Activated T-helper 1 cell treated with anti-CD3 and anti-CD28 coated beads, Interleukin-12 subunit alpha, Interleukin-12 subunit beta, Interleukin-2, Interleukin-4 antibody, amounts not matched to agents 30 ng/mL and 10 ng/mL and 1 ng/mL, durations not matched to agents 14 hours and 24 hours and 36 hours (primary cell): ENCODE measurements at places on chromosomes 1 and 21. TPM values are rescaled to one million over a fixed set of nuclear protein-coding genes. Genes with fewer than 3 reads are reported as not detected.
A peak's percentile ranks its signal among the peaks of the same experiment; 100 is the strongest.

DNA sequence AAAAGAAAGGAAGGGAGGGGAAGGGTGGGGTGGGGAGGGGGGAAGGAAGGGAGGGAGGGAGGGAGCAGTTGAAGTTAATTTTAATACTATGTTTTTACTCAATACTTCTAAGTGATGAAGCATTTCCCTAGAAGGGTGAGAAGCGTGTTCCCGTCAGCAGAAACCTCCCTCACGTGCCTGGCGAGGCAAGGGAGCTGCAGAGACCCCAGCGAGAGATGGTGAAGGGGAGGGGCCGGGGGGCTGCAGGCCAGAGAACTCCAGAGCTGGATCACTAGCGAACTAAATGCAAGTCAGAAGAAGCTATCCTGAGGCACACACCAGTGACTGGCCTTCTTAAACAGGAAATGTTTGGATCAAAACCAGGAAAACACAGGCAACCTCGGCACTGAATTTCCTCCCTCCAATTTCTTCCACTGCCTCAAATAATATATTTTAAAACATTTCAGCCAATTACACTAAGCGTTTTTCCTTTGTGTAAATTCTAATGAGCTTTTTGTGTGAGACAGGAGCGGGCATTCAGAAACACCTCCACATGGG lies 18.0 kb downstream of the WDR4 start:
- DNase-seq, result no peak
- no peak overlapping the region for H3K4me3 ChIP-seq
- peaks cover 9% of the 10 kb centered on the region for H3K4me1 ChIP-seq

GRCh38 chr1:23644555-23644866 lies 47.1 kb upstream of the RPL11 start:
- no peak overlapping the region for H3K27ac ChIP-seq
- DNase-seq, result no peak
- peaks cover 11% of the 10 kb centered on the region for H3K27me3 ChIP-seq
- H3K4me1 ChIP-seq, result no peaks in the 10 kb centered on the region
- no peaks in the 10 kb centered on the region for H3K36me3 ChIP-seq

DNA sequence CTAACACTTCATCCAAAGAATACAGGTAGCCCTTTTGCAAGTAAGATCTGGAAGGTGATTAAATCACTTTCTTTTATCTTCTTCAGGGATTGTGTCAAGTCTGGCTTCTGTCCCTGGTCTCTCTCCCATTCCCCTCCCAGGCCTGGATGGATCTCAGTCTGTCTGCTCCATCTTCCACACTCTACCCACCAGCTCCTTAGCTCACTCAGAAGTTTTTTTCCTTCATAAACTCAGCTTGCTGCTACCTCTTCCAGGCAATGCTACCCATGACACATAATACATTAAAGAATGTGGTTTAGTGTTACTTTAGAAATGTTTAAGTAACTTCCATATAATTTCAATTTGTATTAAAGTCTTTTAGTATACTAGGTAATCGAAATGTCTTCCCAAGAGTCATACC lies 133.1 kb downstream of the AKT3 start:
- H3K27ac ChIP-seq, result no peak overlapping the region
- DNase-seq, result no peak
- H3K36me3 ChIP-seq, result no peaks in the 10 kb centered on the region
- no peak overlapping the region for H3K4me3 ChIP-seq

GRCh38 chr1:40409467-40409866 lies 35.9 kb downstream of the SMAP2 start:
- H3K27ac ChIP-seq, result no peak overlapping the region
- H3K4me1 ChIP-seq, result peaks cover 62% of the 10 kb centered on the region
- peaks cover 62% of the 10 kb centered on the region for H3K36me3 ChIP-seq
- DNase-seq, result no peak
- H3K27me3 ChIP-seq, result no peaks in the 10 kb centered on the region

DNA sequence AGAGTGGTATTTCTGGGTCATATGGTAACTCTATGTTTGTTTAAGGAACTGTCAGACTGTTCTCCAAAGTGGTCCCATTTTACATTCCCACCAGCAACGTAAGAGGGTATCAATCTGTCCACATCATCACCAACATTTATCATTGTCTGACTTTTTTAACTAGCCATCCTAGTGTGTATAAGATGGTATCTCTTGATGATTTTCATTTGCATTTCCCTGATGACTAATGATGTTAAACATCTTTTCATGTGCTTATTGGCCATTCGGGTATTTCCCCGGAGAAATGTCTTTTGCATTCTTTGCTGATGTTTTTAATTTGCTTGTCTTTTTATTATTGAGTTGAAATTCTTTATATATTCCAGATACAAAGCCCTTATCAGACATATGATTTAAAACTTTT lies 370.1 kb upstream of the NR5A2 start:
- H3K27me3 ChIP-seq, result peaks cover 4% of the 10 kb centered on the region
- no peaks in the 10 kb centered on the region for H3K4me1 ChIP-seq
- H3K4me3 ChIP-seq, result no peak overlapping the region
- H3K36me3 ChIP-seq, result no peaks in the 10 kb centered on the region
- no peak for DNase-seq
- no peak overlapping the region for H3K27ac ChIP-seq

- no peak overlapping the region for H3K4me3 ChIP-seq
- no peak for DNase-seq
- H3K27ac ChIP-seq, result no peak overlapping the region
Measured at GRCh38 chr1:60225486-60225885, 151.9 kb upstream of the C1orf87 start.

DNA sequence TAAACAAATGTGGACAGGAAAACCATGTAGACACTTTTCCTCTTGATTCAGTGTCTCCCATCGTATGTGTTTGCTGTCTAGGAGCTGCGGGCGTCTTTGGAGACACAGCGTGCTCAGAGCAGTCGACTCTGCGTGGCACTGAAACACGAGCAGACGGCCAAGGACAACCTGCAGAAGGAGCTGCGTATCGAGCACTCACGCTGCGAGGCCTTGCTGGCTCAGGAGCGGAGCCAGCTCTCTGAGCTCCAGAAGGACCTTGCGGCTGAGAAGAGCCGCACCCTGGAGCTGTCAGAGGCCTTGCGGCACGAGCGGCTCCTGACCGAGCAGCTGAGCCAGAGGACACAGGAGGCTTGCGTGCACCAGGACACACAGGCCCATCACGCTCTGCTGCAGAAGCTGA lies 27.2 kb upstream of the DIP2A start:
- H3K27ac ChIP-seq, result no peak overlapping the region
- no peaks in the 10 kb centered on the region for H3K27me3 ChIP-seq
- peaks cover 19% of the 10 kb centered on the region for H3K36me3 ChIP-seq
- no peaks in the 10 kb centered on the region for H3K4me1 ChIP-seq
- no peak for DNase-seq
- H3K4me3 ChIP-seq, result no peak overlapping the region

DNA sequence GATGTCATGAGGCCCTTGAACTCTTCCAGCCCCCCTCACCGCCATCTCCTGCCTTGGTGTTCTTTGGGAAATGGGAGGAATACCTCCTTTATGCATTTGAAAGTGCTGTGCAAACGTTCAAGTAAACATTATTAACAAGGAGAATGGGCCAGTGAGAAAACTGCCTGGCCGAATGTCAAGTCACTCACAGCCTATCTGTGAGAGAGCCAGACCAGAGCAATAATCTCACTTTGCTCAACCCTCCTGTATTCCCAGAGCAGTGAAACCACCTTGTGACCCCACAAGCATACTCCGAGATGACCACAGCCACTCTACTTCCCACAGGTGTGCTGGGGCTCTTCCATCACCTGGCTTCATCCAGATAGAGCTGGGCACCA lies 5.2 kb downstream of the TAL1 start:
- peaks cover 3% of the 10 kb centered on the region for H3K36me3 ChIP-seq
- H3K27me3 ChIP-seq, result peaks cover 57% of the 10 kb centered on the region
- no peak for DNase-seq
- peaks cover 12% of the 10 kb centered on the region for H3K4me1 ChIP-seq
- H3K4me3 ChIP-seq, result no peak overlapping the region
- no peak overlapping the region for H3K27ac ChIP-seq

DNA sequence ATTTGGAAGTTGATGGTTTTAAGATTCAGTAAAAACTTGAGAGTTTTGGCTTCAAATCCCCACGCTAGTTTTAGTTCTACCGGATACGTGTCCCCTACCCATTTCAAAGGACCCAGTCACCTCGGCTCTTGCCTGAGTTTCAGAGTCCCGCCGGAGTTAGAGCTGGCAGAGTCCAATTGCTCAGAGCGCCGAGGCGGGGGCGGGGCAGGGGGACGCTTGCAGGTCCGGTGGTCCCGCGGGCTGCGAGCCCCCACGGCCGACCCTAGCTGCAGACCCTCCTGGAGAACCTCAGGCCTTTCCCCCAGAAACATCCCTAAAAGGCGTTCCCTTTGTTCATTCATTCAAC lies 765 bp upstream of the VPS45 start:
- peak; percentile 14 for DNase-seq
- H3K27me3 ChIP-seq, result peaks cover 8% of the 10 kb centered on the region
- H3K4me3 ChIP-seq, result peak overlapping the region; percentile 97
- peaks cover 45% of the 10 kb centered on the region for H3K4me1 ChIP-seq
- peak overlapping the region; percentile 98 for H3K27ac ChIP-seq

- DNase-seq, result no peak
- H3K36me3 ChIP-seq, result no peaks in the 10 kb centered on the region
- H3K27me3 ChIP-seq, result no peaks in the 10 kb centered on the region
- H3K4me3 ChIP-seq, result no peak overlapping the region
Measured at GRCh38 chr1:200774311-200774710, 35.6 kb downstream of the CAMSAP2 start.

- no peak overlapping the region for H3K27ac ChIP-seq
- no peak for DNase-seq
- H3K4me3 ChIP-seq, result no peak overlapping the region
- no peaks in the 10 kb centered on the region for H3K36me3 ChIP-seq
- H3K27me3 ChIP-seq, result peaks cover 2% of the 10 kb centered on the region
Measured at GRCh38 chr1:240021709-240022108, 70.0 kb upstream of the FMN2 start.

GRCh38 chr1:225678545-225678944 lies 25.6 kb upstream of the ENAH start:
- no peak for DNase-seq
- H3K27me3 ChIP-seq, result peaks cover 35% of the 10 kb centered on the region
- H3K4me1 ChIP-seq, result no peaks in the 10 kb centered on the region
- no peak overlapping the region for H3K4me3 ChIP-seq
- no peaks in the 10 kb centered on the region for H3K36me3 ChIP-seq

GRCh38 chr1:23343221-23344110 lies 618 bp downstream of the HNRNPR start:
- peak overlapping the region; percentile 92 for H3K4me3 ChIP-seq
- peaks cover 55% of the 10 kb centered on the region for H3K4me1 ChIP-seq
- DNase-seq, result peak; percentile 50
- peak overlapping the region; percentile 96 for H3K27ac ChIP-seq
- peaks cover 2% of the 10 kb centered on the region for H3K27me3 ChIP-seq

GRCh38 chr1:117359561-117360289 lies 7.5 kb upstream of the MAN1A2 start:
- H3K4me1 ChIP-seq, result peaks cover 11% of the 10 kb centered on the region
- no peak overlapping the region for H3K27ac ChIP-seq
- no peaks in the 10 kb centered on the region for H3K36me3 ChIP-seq
- DNase-seq, result no peak

GRCh38 chr1:240608707-240609106 lies 3.2 kb downstream of the GREM2 start:
- H3K4me1 ChIP-seq, result peaks cover 27% of the 10 kb centered on the region
- no peak for DNase-seq
- no peak overlapping the region for H3K4me3 ChIP-seq
- H3K36me3 ChIP-seq, result no peaks in the 10 kb centered on the region
- H3K27ac ChIP-seq, result no peak overlapping the region
- peaks cover 32% of the 10 kb centered on the region for H3K27me3 ChIP-seq

DNA sequence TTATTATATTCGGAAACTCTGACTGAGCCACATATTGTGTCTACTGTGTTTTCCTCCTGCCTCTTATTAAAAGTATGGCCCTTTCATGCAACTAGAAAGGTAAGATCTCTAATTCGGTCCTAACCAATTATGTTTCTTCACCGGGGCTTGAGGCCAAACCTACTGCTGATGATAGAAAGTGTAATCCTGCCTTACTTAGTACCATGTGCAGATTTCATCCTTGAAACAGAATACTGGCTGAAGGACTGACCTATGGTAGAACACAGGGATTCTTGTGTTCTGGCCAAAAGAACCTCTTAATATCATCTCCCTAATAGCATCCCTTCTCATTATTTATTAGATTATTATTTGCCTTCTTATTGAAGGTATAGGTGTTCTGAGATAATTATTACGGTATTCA lies 72.6 kb downstream of the TOR3A start:
- H3K27me3 ChIP-seq, result no peaks in the 10 kb centered on the region
- no peak overlapping the region for H3K4me3 ChIP-seq
- peaks cover 8% of the 10 kb centered on the region for H3K4me1 ChIP-seq
- no peak overlapping the region for H3K27ac ChIP-seq
- DNase-seq, result no peak
- peaks cover 6% of the 10 kb centered on the region for H3K36me3 ChIP-seq

GRCh38 chr1:218451415-218451814 lies 106.3 kb downstream of the TGFB2 start:
- no peak for DNase-seq
- no peaks in the 10 kb centered on the region for H3K36me3 ChIP-seq
- no peak overlapping the region for H3K4me3 ChIP-seq
- H3K4me1 ChIP-seq, result no peaks in the 10 kb centered on the region

GRCh38 chr1:37994886-37995566 lies 5.2 kb upstream of the SF3A3 start:
- no peak for DNase-seq
- H3K4me1 ChIP-seq, result peaks cover 42% of the 10 kb centered on the region
- H3K27me3 ChIP-seq, result no peaks in the 10 kb centered on the region
- peaks cover 21% of the 10 kb centered on the region for H3K36me3 ChIP-seq
- peak overlapping the region; percentile 82 for H3K27ac ChIP-seq

DNA sequence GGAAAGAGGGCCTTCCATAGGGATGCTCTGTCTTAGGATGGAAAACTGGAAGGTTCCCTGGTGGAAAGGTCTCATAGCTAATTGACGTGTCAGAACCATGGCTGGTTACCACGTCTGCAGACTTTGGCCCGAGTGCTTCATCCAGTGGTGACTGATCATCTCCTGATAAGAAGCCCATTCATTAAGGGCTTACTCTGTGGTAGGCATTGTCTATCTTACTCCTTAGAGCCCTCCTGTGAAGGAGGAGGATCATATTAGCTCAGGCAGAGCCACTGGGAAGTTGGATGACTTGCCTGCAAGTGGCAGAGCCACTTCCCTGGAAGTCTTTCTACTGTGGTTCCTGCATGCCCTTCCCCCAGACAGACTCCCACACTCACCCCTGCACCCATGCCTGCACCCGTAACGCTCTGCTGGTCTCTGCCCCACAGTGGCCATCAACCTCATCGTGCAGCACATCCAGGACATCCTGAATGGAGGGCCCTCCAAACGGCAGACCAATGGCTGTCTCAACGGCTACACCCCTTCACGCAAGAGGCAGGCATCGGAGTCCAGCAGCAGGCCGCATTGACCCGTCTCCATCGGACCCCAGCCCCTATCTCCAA lies 79.9 kb downstream of the UCK2 start:
- peaks cover 21% of the 10 kb centered on the region for H3K36me3 ChIP-seq
- DNase-seq, result no peak
- no peak overlapping the region for H3K4me3 ChIP-seq
- H3K27ac ChIP-seq, result no peak overlapping the region

The LPAR3 gene
- 0.34 and 0.47 TPM in 2 replicates for total RNA-seq

The DNAI4 gene
- total RNA-seq, result 1.2 and 3.2 TPM in 2 replicates

The GJA4 gene
- total RNA-seq, result not detected in 2 replicates

The CELA3A gene
- total RNA-seq, result not detected in 2 replicates

The UTS2 gene
- not detected in 2 replicates for total RNA-seq

The CCT8 gene
- total RNA-seq, result 394 and 400 TPM in 2 replicates
